Activated CD4-positive, alpha-beta T cell treated with anti-CD3 and anti-CD28 coated beads, Interleukin-2, amount 10 ng/mL, durations not matched to agents 24 days and 14 days (primary cell): ENCODE measurements at places on chromosomes 2 and 18. TPM values are rescaled to one million over a fixed set of nuclear protein-coding genes. Genes with fewer than 3 reads are reported as not detected.

The NAGK gene
- total RNA-seq, result 55.9 and 67.1 TPM in 2 replicates

The POTEI gene
- total RNA-seq, result not detected in 2 replicates

The HDAC4 gene
- 44.7 and 45.9 TPM in 2 replicates for total RNA-seq

The ABHD3 gene
- total RNA-seq, result 29.3 and 31.1 TPM in 2 replicates

The DSG3 gene
- not detected in 2 replicates for total RNA-seq

The ING5 gene
- total RNA-seq, result 51.3 and 55.3 TPM in 2 replicates

The FAM124B gene
- total RNA-seq, result 0.47 and 0.64 TPM in 2 replicates

The GRHL1 gene
- total RNA-seq, result 1.2 and 2.1 TPM in 2 replicates

The SNTG2 gene
- total RNA-seq, result 0.14 TPM in 1 of 2 replicates, not detected in the other

The SCG2 gene
- not detected in 2 replicates for total RNA-seq

The HADHA gene
- 110 and 112 TPM in 2 replicates for total RNA-seq

The SCN1A gene
- not detected in 2 replicates for total RNA-seq

The CNNM4 gene
- 10.1 and 11.2 TPM in 2 replicates for total RNA-seq

The IMPA2 gene
- 18.8 and 20.1 TPM in 2 replicates for total RNA-seq

The CCDC141 gene
- 2.1 and 2.5 TPM in 2 replicates for total RNA-seq

The DOCK10 gene
- total RNA-seq, result 137 and 138 TPM in 2 replicates

The ZBTB7C gene
- 0.56 and 0.64 TPM in 2 replicates for total RNA-seq

The APCDD1 gene
- total RNA-seq, result not detected in 2 replicates

The NEUROD1 gene
- not detected in 2 replicates for total RNA-seq

The GPR45 gene
- total RNA-seq, result not detected in 2 replicates

The PIAS2 gene
- 33.9 and 39.3 TPM in 2 replicates for total RNA-seq

The RASGRP3 gene
- 3.3 and 5.3 TPM in 2 replicates for total RNA-seq

The PCARE gene
- not detected in 2 replicates for total RNA-seq

The RSAD2 gene
- 2.0 and 2.4 TPM in 2 replicates for total RNA-seq

The DNER gene
- not detected in 2 replicates for total RNA-seq

The IL36B gene
- total RNA-seq, result not detected in 2 replicates

The PHOSPHO2 gene
- total RNA-seq, result 3.0 and 3.2 TPM in 2 replicates

The PLEKHA3 gene
- total RNA-seq, result 28.0 and 35.4 TPM in 2 replicates

The TXNDC2 gene
- not detected in 2 replicates for total RNA-seq

The GPBAR1 gene
- 0.40 and 0.68 TPM in 2 replicates for total RNA-seq

The SERPINB3 gene
- total RNA-seq, result not detected in 2 replicates

The NEU2 gene
- total RNA-seq, result not detected in 2 replicates

The UGT1A8 gene
- total RNA-seq, result not detected in 2 replicates

The DSC1 gene
- not detected in 2 replicates for total RNA-seq

The DSC2 gene
- total RNA-seq, result not detected in 2 replicates

The REG3G gene
- not detected in 2 replicates for total RNA-seq

The ASXL3 gene
- total RNA-seq, result not detected in 2 replicates

The TNS1 gene
- total RNA-seq, result 0.70 and 1.3 TPM in 2 replicates

The GRB14 gene
- total RNA-seq, result not detected in 2 replicates

The KLHL41 gene
- 0.07 TPM in 1 of 2 replicates, not detected in the other for total RNA-seq

The ACOXL gene
- 0.69 and 1.0 TPM in 2 replicates for total RNA-seq

The SLC23A3 gene
- 1.8 and 2.3 TPM in 2 replicates for total RNA-seq

The SERPINB10 gene
- total RNA-seq, result not detected in 2 replicates

The ATP6V1B1 gene
- total RNA-seq, result not detected in 2 replicates

The SP140 gene
- 236 and 241 TPM in 2 replicates for total RNA-seq

The CTAGE1 gene
- not detected in 2 replicates for total RNA-seq

The RAMP1 gene
- 17.6 TPM in 2 replicates for total RNA-seq

The ANO7 gene
- 2.8 and 3.5 TPM in 2 replicates for total RNA-seq

The ANKRD30B gene
- total RNA-seq, result not detected in 2 replicates

The OTOS gene
- not detected in 2 replicates for total RNA-seq

The POLR1B gene
- 71.9 and 84.5 TPM in 2 replicates for total RNA-seq

The GPAT2 gene
- 20.4 and 22.6 TPM in 2 replicates for total RNA-seq
